ENCODE measurements at places on chromosomes 5 and 9.

GRCh38 chr5:180553530-180553929 lies 37.8 kb downstream of the SCGB3A1 start:
- no peak for DNase-seq

DNA sequence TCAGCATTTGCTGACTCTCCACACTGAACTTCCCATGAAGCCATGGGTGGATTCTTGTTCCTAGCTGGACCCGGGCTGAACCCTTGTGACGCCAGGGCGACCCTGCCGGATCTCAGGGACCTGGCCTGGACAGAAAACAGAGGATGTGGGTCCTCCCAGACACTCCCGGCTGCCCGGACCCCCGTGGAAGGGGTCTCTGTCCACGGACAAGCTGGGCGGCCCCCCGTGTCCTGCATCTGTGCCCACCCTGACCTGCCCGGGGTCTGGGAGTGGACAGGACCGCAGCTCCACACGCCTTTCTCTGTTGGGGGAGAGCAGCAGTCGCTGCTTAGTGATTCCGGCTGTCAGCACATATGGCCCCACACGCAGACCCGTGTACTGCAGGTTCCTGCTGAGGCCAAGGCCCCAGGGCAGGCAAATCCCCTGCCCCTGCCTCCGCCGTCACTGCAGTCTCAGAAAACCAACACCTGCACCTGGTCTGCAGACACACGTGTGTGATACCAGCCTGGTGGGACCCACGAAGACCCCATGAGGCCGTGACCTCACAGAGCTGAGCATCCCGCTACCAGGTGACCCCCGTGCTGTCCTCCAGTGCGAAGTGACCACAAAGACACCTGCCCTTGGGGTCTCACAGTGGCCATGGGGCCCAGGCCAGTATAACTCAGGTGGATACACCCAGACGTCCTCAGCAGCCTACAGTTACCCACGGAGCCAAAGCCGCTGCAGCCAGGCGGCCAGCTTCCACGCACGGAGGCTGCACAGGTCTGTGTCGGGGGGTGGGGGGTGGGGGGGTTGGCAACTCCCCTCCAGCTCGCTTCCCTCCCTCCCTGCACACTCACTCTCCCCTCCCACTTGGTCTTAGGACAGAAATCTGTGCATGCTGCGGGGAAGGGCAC lies 50.6 kb downstream of the NKD2 start:
- no peak for DNase-seq

DNA sequence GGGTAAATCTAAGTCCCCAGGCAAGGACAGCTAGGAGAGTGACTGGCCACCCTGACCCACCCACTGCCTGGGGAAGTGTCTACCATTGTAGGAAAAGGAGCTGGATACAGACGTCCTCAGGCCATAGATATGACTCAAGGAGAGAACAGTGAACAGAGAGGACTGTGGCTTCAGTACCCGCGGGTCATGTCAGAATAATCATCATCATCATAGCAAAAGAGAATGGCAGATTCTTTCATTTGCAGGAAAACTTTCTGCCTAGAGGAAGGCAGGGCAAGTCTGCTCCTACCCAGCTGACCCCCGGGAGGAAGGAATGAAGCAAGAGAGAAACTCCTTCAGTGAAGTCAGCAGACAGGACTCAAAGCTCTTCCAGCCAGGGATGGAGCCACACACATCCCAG lies 52.2 kb upstream of the UBTD2 start:
- no peak for DNase-seq

DNA sequence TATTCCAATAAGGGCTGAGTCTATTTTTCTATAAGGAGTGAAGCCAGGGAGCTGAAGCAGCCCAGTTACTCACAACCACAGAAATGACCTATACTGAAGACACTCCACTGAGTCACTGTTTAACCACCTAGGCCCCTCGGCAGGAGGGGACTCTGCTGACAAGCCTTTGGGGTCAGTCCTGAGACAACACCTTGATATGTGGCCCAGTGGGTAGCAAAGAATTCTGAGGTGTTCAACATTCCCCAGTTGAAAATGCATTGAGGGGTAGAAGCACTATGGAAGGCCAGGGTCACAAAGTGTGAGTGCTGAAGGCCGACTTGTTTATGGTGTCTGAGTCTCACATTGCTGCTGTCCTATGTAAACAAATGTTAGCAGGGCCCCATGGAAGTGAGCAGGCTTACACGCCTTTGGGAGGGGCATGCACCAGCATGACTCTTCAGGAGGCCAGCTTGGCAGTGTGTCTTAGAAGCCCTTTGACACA lies 112.6 kb upstream of the NFIL3 start:
- DNase-seq = no peak

Data from SHP77 treated with DMSO at 0.1 percent for 48 hours (cell line).